Esophagus squamous epithelium (tissue), 5 donors: ENCODE measurements at places on chromosomes 5 and 9. TPM values are rescaled to one million over a fixed set of nuclear protein-coding genes. Genes with fewer than 3 reads are reported as not detected.

- no peak for DNase-seq
These were observed 48.9 kb downstream of the CFAP90 start for GRCh38 chr5:7801891-7802614.

- DNase-seq: no peak
These were observed 155.5 kb upstream of the NMUR2 start for GRCh38 chr5:152560512-152561137.

GRCh38 chr5:140165101-140165922 lies 9.7 kb upstream of the CYSTM1 start:
- no peak for DNase-seq

GRCh38 chr9:8888591-8888990 lies 1089.0 kb upstream of the DMAC1 start:
- no peak for DNase-seq

GRCh38 chr5:143316337-143316736 lies 87.1 kb downstream of the NR3C1 start:
- no peak for DNase-seq

GRCh38 chr5:56247592-56247991 lies 14.5 kb upstream of the ANKRD55 start:
- no peak for DNase-seq

- DNase-seq: no peak
These were observed 24.0 kb upstream of the SYNPO start for GRCh38 chr5:150616506-150616905.

DNA sequence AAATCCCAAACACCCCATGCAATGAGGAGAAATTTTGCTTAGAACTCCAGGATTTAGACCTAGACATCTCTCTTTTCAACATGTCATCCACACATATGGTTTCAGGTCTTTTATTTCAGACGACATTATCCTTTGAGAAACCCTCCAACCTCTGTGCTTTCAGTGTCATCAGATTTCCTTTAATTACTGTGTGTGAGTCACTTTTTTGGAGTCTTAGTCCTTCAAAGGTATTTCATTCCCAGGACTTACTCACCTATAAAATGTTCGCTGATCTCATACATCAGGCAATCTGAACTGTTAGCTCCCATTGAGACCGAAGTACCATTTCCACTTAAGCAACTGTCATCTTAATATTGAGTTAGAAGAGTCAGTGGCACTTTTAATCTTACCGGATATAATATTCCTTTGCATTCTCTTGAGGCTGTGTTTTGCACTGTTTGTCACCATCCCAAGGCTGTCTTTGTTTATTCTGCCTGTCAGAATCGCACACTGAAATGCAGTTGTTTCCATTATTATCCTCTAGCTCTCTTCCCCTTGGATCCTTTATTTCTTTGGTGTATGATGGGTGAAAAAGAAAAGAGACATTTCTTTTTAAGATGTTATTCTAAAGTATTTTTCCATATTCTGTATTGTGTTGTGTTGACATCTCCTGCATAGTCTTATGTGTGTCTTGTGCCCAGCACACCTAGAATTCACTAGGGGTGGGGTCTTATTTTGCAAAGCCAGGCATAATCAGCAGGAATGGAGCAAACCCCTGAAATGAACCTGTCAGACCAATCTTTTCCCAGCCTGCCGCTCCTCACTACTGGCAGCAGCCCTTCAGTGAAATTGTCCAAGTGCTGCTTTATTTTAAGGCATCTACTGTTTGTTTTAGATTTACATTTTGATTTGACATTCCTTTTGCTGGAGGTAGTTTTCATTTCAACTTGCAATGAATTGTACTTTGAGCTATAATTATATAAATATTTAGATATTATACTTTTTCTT lies 155.4 kb downstream of the PAM start:
- DNase-seq: no peak

DNA sequence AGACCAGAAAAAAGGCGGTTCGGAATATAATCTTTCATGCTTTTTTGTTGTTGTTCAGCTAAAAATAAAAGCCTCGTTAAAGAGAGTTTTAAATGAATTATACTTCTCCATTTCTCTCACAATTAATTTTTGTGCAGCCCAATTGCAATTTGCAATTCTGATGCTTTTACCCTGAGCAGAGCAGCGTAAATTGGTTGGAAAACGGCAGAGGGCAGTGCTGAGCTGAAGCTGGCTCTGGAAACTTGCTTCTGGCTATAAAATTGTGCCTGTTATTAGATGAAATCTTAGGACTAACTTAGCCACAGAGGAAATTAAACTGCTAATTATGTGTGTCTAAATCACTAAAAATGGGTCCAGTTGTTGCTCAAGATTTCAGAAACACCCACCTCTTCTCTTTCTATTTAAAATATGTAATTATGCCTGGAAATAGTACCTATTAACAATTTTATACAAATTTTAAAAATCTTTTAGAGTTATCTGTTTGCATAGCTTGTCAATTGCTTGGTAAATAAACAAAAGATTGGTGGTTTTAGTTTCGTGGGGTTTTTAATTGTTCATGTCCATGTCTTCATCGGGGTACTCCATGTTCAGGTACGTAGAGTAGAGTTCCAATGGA lies 441.8 kb upstream of the TLE4 start:
- DNase-seq: no peak

DNA sequence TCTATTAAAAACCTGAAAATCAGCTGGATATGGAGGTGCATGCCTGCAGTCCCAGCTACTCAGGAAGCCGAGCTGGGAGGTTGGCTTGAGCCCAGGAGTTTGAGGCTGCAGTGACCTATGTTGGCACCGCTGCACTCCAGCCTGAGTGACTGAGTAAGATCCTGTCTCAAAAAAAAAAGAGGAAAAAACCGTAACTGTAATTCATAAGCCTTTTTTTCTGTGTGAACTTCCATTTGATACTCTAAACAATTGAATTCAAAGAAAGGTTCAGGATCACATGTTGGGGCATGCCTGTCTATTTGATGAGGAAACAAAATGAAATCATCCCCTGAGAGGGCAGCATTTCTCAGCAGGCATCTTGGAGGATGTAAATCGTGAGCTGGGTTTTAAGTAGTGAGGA lies 38.8 kb downstream of the ITGA2 start:
- no peak for DNase-seq

- DNase-seq: no peak
These were observed 23.4 kb upstream of the GFPT2 start for GRCh38 chr5:180376511-180376910.

Gene MLANA
- not detected for total RNA-seq

Gene CYLC2
- total RNA-seq: not detected

Gene PCDHA6
- 0.21 TPM for total RNA-seq

Gene DROSHA
- 36.5 TPM for total RNA-seq

Gene TMEM174
- not detected for total RNA-seq
